ENCODE measurements at places on chromosomes 11 and 22.

- no peak for DNase-seq
Observed at GRCh38 chr11:10021563-10021962, 272.5 kb downstream of the SBF2 start.

DNA sequence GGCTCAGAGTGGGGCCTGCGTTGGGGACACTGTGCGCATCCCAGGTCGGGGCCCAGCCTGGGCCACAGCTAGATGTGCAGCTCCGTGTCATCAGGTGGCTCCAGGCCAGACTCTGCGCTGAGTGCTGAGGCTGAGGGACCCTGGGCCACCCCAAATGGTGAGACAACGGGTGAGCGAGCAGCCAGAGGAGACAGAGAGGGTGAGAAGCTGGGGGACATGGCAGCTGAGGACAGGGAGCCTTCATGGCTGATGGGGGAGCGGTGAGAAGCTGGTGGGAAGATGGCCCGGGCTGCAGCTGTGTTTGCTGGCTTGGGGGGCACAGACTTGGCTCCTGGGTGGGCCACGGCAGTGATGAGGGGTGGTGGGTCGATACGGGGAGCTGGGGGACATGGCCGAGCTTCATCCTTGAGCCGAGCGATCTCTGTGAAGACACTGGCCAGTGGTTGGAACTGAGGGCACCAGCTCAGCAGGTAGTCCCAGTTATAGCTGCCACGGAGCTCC lies 2.5 kb upstream of the TPP1 start:
- no peak for DNase-seq

DNA sequence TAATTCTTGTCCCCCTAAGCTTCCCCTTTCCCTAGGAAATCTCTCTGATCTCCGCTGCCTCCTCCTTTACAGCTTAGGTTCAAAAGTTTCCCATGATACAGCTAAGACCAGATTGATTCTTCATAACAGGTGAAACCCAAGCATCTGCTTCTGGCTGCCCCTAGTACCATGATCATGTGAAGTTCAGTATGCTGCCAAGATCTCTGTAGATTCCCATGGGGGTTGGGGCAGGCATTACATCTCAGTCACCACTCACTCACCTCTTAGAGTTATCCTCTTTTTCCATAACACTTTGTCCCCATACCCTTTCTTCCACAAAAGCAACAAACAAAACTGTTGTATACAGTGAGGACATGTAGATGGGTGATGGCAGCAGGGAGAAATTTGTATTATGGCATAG lies 44.0 kb downstream of the RRP8 start:
- DNase-seq: no peak

DNA sequence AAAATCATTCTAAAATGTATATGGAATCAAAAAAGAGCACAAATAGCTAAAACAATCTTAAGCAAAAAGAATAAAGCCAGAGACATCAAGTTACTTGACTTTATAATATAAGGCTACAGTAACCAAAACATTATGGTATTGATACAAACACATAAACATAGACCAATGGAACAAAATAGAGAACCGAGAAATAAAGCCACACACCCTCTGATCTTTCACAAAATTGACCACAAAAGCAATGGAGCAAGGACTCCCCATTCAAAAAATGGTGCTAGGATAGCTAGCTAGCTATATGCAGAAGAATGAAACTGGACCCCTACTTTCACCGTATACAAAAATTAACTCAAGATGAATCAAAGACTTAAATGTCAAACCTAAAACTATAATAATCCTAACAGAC lies 43.2 kb downstream of the GLYATL2 start:
- no peak for DNase-seq

GRCh38 chr11:30091737-30092136 lies 74.9 kb upstream of the KCNA4 start:
- no peak for DNase-seq

- DNase-seq: peak; percentile 65
Observed at GRCh38 chr11:58592760-58593472, 14.1 kb downstream of the ZFP91 start.

DNA sequence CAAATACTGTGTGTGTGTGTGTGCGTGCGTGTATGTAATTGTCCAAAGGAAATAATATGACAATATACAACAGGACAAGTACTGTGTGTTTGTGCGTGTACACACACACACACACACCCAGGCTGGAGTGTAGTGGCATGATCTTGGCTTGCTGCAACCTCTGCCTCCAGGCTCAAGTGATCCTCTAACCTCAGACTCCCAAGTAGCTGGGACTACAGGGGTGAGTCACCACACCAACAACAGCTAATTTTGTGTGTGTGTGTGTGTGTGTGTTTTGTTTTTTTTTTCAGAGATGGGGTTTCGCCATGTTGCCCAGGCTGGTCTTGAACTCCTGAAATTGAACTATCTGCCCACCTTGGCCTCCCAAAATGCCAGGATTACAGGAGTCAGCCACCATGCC lies 61.5 kb downstream of the NUP98 start:
- no peak for DNase-seq

DNA sequence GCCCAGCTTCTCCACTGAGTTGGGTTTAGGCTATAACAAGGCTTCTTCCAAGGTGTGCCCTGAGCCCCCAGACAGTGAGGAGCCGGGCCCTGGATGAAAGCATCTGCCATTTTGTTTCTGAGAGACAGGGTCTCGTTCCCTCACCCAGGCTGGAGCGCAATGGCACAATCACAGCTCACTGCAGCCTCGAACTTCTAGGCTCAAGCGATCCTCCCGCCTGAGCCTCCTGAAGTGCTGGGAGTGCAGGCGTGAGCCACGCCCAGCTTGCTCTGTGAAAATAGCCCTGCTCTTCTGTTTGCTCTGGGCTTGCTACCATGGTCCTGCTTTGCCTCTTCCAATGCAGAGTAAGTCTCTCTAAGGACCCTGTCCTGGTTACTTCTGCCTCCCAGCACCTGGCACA lies 6.7 kb downstream of the DENND6B start:
- no peak for DNase-seq

DNA sequence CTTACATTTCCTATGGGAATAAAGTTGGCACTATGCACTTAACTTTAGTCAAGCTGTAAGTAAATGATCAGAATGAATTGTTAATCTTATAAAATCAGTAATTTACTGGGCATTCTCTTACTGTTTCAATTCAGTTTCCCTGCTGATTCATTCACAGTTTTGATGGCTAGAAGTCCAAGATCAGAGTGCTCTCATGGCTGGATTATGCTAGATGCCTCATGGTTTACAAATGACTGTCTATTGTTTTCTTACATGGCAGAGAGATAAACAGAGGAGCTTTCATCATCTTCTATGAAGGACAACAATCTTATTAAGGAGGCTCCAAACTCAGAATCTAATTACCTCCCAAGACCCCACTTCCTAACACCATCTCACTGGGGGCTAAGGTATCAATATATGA lies 135.1 kb upstream of the CARD18 start:
- no peak for DNase-seq

GRCh38 chr22:48832592-48832991 lies 995.1 kb downstream of the BRD1 start:
- DNase-seq: peak; percentile 55

GRCh38 chr11:77619576-77620198 lies 17.9 kb downstream of the CLNS1A start:
- no peak for DNase-seq

- DNase-seq: no peak
Observed at GRCh38 chr11:93169950-93170561, 27.7 kb downstream of the SLC36A4 start.

- DNase-seq: peak; percentile 78
Observed at GRCh38 chr22:46355369-46355995, 20.0 kb downstream of the TRMU start.

DNA sequence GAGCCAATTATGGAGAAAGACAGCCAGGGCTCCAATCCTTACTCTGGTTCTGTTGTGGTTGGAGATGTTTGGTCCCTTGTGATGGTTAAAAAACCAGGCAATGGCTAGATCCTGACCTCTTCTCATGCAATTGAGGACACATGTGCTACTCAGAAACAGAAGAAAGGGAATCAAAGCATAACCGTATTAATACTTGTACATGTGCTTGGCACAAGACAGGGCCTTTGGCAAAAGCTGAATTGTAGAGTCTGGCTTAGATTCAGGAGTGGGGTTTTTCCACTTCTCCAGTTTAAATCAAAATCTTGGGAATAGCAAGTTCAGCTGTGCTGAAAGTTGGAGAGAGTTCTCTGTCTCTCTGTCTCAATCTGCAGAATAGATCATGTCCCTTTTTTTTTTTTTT lies 80.1 kb upstream of the E2F8 start:
- no peak for DNase-seq

DNA sequence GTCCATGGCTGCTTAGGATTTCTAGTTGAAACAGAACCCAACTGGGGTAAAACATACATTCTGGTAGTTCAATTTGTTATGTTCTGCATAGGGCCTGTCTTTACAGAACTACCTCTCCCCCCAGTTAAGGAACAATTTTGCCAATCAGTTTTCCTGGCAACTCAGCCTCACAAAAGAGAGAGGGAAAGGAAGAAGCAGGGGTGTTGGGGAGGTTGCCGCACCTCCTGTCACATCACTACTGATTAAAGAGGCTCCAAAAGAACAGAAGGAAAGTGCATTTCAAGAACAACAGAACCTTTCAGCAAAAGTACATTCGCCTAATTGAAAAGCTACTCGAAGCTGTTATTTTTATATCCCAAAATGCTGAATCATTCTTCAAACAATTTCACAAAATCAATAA lies 217.6 kb downstream of the CADM1 start:
- no peak for DNase-seq

GRCh38 chr11:133175103-133175502 lies 357.2 kb downstream of the OPCML start:
- no peak for DNase-seq

DNA sequence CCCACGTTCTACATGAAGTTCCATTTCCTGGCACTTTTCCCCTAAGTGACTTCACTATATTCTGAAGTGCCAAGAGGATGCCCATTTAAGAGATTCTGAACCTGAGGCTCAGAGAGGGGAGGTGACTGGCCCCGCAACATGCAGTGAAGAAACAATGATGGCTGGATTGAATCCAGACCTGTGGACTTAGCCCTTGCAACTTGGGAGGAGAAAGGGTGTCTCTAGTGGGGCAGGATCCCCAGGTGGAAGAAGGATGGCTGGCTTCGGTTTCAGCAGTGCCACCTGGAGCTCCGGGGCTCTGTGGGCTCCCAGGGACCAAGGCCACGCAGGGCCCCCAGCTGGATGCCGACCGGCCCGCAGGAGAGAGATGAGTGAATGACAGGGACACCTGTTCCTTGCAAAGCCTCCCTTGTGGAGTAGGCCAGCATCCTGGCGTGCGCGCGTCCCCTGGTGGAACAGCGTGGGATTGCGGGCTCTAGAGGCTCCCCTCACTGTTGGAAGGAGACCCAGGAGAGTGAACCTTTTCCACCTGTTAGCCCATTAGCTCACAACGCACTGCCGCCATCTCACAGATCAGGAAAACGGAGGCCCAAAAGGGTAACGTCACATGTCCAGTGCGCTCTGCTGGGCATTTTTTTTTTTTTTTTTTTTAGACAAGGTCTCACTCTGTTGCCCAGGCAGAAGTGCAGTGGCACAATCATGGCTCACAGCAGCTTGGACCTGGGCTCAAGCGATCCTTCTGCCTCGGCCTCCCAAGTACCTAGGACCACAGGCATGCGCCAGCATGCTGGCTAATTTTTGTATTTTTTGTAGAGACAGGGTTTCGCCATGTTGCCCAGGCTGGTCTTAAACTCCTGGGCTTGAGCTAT lies 104.7 kb downstream of the KIAA1671 start:
- DNase-seq: peak; percentile 93

- no peak for DNase-seq
Observed at GRCh38 chr11:18111005-18111404, 5.1 kb upstream of the SAAL1 start.

- DNase-seq: no peak
Observed at GRCh38 chr11:102252339-102252891, 64.9 kb upstream of the BIRC3 start.

- DNase-seq: peak; percentile 24
Observed at GRCh38 chr22:40156001-40156516, 21.7 kb upstream of the TNRC6B start.

All from activated T-cell treated with anti-CD3 and anti-CD28 coated beads, Interleukin-2, amount 50 U/mL, for 48 hours (primary cell).